Activated T-cell treated with anti-CD3 and anti-CD28 coated beads, Interleukin-2, amount 50 U/mL, for 4 hours (primary cell): ENCODE measurements at places on chromosomes 5 and 9. TPM values are rescaled to one million over a fixed set of nuclear protein-coding genes. Genes with fewer than 3 reads are reported as not detected.

DNA sequence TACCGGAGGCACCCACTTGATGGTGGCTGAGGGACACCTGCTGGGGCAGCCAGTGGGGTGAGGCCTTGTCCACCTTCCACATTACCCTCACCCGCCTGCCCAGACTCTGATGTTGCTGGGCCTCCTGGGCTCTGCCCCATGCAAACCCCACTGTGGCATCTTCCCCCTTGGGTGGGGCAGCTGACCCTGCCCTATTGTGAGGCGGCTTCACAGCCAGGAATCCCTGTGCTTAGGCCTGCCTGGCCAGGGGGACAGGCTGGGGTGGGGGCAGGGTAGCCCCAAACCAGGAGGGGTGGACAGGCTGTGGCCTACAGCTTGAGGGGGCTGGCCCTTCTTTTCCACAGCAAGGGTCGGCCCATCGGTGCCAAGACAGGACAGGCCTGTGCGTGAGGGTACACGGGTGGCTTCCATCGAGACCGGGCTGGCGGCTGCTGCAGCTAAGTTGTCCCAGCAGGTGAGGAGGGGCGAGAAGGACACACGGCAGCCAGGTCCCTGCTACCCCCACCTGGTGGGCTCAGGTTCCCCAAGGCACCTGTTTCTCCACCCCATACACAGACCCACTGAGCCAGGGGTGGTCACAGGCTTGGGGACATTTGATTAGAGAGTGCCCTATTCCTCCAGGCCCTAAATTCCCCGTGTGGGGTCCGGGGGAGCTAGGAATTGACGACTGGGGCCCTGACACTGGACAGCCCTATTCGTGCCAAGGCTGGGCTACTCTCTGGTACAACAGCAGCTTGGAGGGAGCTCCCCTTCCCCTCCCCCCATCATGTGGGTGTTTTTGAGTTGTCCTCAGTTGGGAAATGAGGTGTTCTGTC is 99.2 kb downstream of the PHF2 start:
- DNase-seq = peak; percentile 3

Gene DRD1
- total RNA-seq = not detected

GRCh38 chr9:109274884-109275730 is 45.8 kb downstream of the EPB41L4B start:
- DNase-seq = no peak

GRCh38 chr9:133513214-133514100 is 11.3 kb downstream of the MYMK start:
- no peak for DNase-seq

GRCh38 chr5:141630570-141631140 is 6.0 kb downstream of the HDAC3 start:
- no peak for DNase-seq

GRCh38 chr9:110895147-110895905 is 142.9 kb downstream of the LPAR1 start:
- DNase-seq = no peak

DNA sequence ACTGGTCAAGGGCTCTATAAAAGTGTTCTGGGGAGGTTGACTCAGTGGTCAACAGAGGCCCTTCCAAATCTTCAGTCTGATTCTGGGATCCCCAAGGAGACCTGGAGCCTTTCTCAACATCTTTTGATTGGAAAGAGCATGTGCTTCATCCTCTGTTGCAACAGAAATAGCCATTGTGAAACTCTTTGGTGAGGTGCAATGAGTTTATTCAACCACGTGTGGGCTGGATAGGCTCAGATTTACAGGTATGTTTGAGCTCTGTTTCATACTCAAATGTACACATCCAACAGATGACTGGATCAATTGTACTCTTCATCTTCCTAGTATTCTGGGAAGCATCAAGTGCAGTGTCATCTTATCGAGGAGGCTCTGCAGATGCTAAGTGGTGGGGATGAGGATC is 60.5 kb downstream of the CTSL start:
- DNase-seq = no peak

GRCh38 chr5:137090151-137090550 is 409.0 kb downstream of the SPOCK1 start:
- DNase-seq = no peak

- DNase-seq = no peak
Measured at GRCh38 chr9:114893221-114894010, 37.0 kb downstream of the TNFSF8 start.

Gene RORB
- not detected for total RNA-seq

Gene FOXD4L6
- total RNA-seq = not detected

Gene NAIP
- total RNA-seq = 2.6 TPM
